ENCODE measurements at places on chromosomes 4 and X.

DNA sequence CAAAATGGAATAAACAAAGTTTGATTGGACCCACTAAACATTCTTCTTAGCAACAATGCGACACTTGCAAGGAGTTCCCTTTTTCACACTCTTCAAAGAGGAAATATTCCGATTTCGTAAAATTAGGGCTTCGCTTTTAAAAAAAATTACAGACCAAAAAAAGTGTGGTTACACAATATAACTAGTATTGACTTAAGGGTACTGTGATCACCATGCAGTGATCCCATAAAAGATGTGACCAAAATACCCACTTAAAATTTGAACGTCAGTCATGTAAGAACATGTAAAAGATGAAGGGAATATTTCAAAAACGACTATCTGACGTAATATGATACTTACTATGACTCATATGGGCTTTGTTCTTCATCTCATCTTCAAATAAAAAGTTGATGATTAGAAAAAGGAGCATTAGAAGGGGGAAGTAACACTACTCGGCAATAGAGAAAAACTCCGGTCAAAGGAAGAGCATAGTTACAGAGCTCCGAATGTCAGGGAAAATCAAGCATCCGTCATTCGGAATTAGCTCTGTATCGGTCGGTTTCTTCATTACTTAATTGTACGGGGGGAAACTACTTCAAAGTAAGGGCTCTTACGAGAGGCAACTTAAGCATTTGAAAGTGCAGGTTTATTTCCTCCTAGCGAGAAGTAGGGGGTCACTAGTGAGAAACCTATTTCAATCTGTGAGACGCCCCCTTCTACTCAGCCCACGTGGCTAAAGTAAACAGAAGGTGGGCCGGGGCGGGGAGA is 1.3 kb upstream of the TET2 start:
- DNase-seq = no peak

DNA sequence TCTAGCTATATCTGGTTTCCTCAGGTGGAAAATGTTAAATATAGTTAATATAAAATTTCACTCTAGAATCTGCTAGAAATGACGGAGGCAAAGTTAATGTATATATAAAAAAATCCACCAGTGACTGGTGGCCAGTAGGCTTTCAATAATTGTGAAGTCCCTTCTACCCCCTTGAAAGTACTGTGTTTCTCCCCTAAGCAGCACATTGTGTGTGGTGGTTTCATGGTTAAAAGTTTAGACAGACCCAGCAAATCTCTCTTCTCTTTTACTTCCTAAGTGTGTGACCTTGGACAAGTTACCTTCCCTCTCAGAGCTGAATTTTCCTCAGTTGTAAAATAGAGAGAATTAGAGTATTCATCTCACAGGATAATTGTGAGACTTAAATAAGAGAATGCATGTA is 600 bp upstream of the HEPH start:
- DNase-seq = no peak

DNA sequence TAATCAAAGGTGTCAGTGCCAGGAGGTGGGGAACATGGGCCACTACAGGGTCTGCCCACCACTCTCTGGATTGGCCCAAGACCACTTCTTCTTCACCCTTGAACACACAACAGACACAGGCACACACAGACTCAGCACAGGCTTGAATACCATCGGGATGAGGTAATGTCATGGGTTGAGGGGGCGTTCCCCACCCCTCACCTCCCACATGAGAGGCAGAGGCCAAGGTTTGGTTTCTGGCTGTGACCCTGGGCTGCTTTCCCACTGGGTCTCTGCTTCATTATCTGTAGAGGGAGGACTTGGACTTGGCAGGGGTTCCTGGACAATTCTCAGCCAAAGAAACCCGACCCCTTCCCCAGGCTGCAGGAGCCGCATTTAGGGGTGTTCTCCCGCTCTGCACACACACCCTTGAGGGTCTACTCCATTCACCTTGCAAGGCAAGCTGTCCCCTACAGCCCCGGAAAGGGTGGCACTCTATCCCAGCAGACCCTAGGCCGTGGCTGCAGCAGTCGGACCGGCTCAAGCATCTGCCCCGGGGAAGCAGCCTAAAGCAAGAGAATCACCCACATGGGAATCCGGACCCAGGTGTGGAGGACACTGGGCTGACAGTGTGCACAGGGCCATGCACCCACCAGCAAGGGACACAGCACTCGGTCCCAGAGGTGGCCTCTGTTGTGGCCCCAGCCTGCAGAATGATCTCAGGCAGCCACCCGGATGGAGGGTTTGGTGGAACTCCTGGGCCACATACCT is 62.4 kb downstream of the TRMT44 start:
- no peak for DNase-seq

DNA sequence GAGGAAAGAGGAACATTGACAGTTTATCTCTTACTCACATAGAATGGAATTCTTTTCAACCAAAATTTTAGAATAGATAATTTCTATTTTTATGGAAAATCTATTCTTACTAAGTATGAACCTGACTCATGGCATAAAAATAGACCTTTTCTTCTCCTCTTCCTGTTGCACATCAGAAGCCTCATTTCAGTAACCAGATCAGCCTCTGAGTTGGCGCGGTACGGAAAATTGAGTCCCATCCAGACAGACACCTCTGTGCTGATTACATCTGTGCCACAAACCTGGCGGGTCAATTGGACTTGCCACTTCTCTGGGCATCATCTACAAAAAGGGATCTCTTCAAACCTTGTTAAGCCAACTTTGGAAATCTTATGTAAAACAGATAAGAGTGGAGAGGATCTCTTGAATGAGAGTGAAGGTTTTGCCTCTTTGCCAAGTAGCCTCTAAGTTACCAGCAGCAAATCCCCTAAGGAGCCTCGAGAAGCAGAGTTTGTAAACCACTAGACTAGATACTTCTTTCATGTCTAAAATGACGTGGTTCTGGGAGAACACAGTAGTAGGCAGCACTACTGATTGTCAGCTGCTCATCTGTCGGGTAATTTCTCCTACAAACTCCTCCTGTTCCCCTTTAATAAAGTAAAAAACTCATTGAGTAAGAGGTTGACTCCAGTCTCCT is 37.4 kb downstream of the TENM3 start:
- no peak for DNase-seq

DNA sequence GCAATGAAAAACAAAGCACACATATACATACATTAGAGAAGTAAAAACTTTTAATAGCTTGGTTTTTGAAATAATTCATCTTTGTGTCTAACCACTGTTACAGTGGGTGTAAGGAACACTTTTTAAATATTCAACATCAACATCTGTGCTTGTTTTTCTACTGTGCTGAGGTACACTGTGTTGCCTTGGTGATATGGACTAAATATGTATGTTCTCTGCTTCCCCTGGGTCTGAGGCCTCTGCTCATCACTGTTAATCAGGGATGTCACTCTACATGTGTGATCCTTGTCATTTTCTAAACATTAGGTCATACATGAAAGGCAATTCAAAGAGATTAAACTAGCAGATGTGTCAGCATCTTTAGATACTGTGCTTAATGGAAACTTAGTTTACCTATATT is 10.9 kb downstream of the MCTS1 start:
- no peak for DNase-seq

DNA sequence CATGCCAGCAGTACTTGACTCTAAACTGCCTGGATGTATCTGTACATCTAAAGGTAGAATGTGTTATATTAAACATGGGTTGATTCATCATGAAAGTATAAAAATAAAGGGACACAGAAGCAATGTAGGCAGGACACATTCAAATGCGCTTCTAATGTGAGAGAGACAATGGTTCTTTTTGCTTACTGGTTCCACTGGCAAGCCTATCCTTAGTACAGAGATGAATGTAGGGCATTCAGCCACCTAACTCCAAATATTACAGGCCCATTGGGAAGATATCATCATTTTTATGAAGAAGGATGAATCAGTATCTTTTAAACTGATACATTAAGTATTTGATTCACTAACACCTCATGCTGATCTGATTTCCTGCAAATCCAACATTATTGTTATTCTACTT is 18.0 kb downstream of the CDKL2 start:
- DNase-seq = no peak

GRCh38 chrX:100635989-100636320 is 651 bp downstream of the TSPAN6 start:
- DNase-seq = no peak

DNA sequence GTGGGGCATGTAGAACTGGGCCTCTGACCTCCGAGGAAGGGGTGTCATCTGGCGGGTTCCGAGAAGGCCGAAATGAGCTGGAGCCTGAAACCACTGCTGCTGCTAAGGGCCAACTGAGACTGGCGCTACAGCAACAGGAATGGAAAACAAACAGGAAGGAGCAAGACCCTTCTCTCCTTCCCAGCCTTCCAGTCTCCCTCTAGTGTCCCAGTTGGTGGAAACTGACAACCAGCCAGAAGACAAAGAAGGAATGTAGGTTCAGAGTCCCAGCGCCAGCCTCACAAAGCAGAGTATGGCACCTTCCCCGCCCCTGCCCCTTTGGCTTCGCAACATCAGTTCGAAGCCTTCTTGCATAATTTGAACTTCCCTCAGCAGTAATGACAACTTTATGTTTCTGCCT is 24.4 kb upstream of the PDZD4 start:
- DNase-seq = no peak

GRCh38 chrX:46477435-46477834 is 67.8 kb downstream of the ZNF674 start:
- no peak for DNase-seq

DNA sequence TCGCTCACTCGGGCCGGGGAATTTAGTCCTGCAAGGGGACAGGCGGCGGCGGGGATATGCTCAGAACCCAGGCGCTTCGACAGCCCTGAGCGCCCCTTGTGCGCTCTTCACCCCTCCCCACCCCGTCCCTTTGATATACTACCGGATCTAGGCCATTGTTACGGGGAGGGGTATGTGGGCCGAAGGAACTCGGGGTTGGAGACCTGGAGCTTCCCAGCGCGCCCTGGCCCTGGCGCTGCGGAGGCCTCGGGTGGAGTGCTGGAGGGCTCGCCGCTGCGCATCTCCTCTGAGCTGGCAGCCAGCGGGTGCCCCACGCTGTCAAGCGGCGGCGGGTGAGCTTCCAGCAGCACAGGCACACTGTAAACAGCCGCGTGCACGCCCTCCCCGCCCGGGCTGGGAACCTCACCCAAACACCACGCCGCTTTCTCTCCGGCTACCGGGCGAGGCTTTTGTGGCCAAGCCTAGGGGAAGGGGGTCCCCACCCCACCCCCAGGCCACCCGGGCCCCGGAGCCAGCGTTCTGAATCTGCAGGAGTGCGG is 54.5 kb upstream of the BCOR start:
- DNase-seq = no peak

GRCh38 chr4:141195095-141195707 is 25.5 kb upstream of the ZNF330 start:
- DNase-seq = no peak

DNA sequence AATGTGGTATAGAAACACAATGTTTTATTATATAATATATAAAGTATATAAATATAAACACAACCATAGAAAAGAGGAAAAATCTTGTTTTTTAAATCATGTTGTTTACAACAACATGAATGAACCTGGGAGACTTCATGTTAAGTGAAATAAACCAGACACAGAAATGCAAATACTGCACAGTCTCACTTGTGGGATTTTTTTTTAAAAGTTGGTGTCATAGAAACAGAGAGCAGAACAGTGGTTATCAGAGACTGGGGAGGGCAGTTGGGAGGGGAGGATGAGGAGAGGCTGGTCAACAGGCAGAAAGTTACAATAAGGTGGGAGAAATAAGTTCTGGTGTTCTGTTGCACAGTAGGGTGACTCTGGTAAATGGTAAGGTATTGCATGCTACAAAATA is 57.1 kb downstream of the FREM3 start:
- no peak for DNase-seq

DNA sequence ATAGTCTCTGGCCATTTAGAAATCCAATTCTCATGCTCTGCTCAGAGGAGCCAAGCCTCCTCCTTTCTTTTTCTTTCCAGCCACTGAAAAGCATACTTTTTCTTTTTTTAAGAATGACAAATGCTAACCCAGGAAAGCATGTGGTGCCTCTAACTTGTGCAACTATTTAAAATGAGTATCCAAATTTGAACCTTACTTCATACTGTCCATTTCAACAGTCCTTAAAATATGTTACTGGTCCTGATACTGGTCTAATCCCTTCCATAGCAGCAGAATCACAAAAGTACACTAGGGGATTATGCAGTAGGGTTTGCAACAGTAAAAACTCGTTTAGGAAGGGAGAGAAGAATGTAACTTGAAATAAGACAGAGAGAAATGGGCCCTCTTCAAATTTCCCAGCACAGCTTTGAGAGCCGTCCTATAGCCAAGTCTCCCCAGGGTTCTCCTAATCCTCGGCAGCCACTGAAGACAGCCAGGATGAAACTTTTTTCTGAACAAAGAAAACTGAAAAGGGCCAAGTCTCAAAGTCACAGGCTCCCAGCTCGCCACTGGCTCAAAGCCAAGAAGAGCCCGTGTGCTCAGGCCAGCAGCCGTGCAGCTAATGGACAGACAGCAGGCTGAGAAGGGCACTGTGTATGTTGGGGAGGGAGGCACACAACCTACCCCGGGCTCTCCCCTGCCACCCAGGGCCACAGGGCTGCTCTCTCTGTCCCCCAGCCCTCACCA is 39.5 kb downstream of the GPC4 start:
- DNase-seq = no peak

DNA sequence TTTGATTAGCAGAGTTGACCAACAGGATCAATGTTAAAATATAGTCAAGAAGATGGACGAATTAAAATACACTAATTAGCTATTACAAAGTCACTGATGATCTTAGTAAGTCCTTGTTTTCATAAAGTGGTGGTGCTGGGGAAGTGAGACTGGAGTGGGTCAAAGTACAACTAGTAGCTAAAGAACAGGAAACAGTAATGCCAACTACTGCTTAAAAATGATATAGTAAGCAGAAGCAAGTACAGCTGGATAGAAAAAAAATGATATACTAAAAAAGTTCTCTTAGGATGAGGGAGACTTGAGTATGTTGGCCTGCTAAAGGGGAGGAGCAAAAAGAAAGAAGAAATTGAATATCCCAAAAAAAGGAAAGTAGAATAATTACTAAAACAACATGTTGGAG is 580.8 kb upstream of the FTHL17 start:
- DNase-seq = no peak

GRCh38 chr4:56296526-56296925 is 90.8 kb downstream of the AASDH start:
- DNase-seq = no peak

DNA sequence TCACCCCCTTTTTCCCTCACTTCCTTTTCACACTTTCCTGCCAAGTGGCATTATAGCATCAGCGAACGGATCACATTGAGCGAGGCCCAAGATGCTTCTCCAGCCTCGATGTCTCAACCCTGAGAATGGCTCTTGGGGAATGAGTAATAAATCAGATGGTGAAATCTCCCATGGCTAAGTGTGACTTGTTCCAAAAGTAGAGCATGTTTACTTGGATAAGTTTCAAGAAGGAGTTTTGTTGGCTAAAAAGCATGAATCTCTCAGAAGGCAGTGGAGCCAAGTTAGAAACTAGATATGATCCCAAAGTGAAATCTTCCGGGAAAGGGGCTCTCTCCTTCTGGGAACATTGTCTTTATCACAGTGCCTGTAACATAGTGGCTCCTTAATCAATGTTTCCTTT is 316.3 kb downstream of the CAMK2D start:
- no peak for DNase-seq

- DNase-seq = no peak
Measured at GRCh38 chr4:118398226-118399090, 45.7 kb upstream of the PRSS12 start.
